ENCODE measurements at places on chromosomes 2 and 18.

DNA sequence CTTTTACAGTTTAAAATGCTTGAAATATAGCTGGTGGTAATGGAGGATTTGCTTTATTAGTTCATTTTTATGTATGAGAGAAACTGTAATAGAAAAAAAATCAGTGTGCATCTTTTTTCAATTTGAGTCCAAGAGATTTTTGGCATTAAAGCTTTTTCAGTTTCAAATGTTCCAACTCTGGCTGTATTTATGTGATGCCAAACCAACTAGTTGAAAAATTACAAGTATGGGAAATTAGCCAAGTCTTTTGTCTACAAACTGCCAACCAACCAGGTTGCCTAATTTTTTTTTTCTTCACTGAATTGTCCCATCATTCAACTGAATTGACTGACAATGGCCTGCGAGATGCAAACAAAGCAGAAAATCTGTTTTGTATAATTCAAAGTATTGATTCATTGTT is 95.7 kb downstream of the ICOS start:
- DNase-seq, result no peak

- DNase-seq, result peak; percentile 95
These were observed 99.1 kb downstream of the TACR1 start for GRCh38 chr2:75100011-75100800.

DNA sequence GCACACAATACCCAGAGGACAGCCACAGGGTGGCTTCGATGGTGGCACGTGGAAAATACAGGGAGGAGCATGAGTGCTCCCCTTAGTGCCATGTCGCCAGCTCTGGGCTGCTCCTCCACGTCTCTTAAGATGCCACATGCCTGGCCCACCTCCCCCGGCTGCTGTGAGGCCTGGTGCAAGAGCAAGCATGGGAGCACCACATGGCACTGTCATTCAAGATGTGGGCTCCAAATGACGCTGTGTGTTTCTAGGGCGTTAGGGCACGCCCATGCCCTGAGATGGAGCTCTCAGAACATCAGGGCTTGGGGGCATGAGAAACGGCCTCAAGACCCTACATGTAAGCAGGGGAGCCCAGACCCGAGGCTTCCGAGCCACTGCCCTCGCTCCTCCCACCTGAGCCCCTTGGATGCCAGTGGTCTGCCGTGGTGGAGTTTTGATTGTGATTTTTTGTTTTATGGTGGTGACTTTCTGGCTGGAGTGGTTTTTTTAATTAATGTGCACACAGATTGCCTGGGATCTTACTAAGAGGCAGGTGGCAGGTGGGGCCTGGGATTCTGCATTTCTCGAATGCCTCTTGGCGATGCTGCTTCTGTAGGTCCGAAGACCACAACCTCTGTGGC is 239.3 kb downstream of the GBX2 start:
- no peak for DNase-seq

DNA sequence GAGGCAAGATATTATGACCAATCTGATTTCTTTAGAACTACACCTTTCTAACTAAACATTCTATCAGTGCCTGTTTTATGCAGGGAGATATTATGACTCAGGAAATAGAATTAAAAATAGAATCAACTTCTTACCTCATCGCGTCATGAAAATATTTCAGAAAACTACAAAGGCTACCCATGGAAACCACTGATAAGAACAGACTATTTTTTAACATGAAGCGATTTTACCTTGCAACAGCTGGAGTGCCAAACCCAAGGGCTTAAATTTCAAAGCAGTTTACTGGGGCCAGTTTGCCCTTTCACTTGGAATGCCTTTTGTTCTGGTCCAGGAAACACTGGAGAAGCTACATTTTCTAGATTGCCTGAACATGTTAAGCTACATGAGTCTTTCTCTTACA is 304.8 kb upstream of the CCDC68 start:
- DNase-seq, result no peak

DNA sequence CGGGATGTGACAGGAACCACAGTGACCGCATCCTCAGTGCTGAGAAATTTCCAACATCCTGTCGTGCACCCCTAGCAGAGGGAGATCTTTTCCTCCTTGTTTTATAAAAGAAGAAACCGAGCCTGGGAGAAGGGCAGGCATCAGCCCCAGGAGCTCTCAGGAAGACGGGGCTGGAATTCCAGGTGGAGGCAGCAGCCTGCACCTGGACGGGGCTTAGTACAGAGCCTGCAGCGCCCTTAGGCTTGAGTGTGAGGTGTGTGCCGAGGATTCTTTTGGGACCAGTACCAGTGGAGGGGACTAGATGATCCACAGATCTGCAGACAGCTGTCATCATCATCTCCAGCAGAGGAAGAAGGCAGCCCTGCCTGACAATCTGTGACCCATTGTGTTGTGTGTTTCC is 148.8 kb downstream of the GBX2 start:
- no peak for DNase-seq

DNA sequence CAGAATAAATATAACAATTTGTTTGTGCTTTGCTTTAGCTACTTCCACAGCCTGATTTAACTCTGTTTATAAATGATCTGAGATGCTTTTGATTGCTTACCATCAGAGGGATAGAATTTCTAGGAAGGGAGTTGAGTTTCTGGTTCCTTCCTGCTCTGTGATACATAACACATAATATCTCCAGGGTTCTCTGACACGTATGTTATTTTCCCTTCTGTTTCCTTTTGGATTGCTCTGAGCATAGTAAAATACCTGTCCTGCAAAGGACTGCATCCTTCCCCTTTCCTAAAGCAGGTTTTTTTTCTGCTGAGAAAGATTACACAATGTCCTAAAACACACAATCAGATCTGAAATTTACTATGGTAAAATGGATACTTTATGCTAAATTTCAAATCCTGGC is 76.1 kb downstream of the CABYR start:
- no peak for DNase-seq

DNA sequence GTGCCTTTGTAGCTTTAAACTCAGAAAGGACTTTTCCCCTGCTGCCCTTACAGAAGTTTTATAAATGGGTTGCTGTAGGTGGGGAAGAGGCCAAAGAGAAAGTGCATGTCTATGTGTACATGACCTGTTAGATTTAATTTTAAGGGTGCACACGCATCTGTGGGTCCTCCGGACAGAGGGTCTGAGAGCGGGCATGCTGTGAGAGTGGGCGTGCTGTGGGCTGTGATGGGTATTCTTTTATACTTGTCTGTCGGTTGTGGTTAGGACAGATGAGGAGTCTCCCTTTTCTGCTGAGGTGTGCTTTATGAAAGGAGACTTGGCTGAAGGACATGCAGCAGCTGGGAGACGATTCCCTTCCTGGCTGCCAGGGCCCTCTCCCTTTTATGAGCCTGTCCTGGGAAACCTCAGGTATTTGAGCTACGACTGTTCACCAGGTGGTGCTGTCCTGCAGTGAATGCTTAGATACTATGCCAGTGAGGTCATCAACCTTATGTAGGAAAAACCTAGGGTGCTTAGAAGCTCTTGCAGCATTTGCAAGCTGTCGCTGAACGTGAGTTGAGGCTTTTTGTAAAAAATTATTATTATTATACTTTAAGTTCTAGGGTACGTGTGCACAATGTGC is 67.5 kb downstream of the TANC1 start:
- peak; percentile 59 for DNase-seq

All from ELR (cell line).